Left cardiac atrium (tissue), 4 donors: ENCODE measurements at places on chromosomes 3 and 15. TPM values are rescaled to one million over a fixed set of nuclear protein-coding genes. Genes with fewer than 3 reads are reported as not detected.

GRCh38 chr3:72655131-72655551 lies 193.1 kb downstream of the SHQ1 start:
- DNase-seq: no peak

DNA sequence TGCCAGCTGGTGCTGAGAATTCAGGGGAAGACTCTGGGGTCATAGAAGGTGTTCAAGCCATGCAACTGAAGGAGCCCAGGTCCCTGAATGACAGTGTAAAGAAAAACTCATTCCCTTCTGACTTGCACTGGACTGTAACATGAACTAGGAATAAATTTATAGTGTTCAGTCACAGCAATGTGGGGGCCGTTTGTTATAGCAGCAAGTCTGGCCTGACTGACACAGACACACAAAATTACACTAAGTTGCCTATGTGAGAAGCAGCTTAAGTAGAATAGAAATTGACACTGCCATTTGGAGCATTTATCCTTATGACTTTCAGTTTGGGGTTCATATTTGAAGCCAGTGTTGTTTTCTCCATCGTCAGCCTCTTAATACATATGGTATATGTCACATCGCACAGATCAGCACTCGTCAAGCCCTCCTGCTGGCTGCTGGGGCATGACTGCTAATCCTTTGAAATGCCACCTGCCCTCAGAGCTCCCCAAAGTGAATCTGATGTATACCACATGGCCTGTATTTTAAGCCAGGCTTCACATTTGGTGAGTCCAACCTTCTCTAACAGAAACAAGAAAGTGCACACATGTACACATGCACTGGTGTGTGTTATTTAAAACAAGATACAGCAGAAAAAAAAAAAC lies 17.1 kb upstream of the HEG1 start:
- DNase-seq: no peak

- DNase-seq: no peak
Measured at GRCh38 chr15:83065431-83065830, 1.6 kb downstream of the BTBD1 start.

GRCh38 chr3:140552898-140553297 lies 125.0 kb upstream of the TRIM42 start:
- DNase-seq: no peak

DNA sequence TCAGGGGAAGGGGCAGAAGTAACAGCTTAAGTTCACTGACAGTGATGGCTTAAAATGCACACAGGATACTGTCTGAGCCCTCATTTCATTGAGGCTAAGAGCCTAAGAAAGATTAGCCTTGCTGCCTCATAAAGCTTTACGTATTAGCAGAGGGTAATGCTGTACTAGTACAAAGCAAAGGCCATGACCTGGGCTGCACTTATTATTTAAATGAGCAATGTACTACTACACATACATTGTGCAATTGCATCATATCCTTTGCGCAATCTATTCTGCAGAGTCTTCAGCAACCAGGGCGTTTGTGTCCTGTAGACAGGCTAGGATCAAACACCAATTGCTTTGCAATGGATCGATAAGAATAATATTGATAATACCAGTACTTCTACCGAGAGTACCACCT lies 221.8 kb downstream of the TPRG1 start:
- DNase-seq: no peak

P2RY14 gene
- 1.5 TPM for total RNA-seq

- DNase-seq: no peak
Measured at GRCh38 chr3:184004476-184004875, 13.2 kb downstream of the ABCC5 start.

GRCh38 chr3:113421082-113421481 lies 20.2 kb downstream of the CFAP44 start:
- DNase-seq: no peak

DNA sequence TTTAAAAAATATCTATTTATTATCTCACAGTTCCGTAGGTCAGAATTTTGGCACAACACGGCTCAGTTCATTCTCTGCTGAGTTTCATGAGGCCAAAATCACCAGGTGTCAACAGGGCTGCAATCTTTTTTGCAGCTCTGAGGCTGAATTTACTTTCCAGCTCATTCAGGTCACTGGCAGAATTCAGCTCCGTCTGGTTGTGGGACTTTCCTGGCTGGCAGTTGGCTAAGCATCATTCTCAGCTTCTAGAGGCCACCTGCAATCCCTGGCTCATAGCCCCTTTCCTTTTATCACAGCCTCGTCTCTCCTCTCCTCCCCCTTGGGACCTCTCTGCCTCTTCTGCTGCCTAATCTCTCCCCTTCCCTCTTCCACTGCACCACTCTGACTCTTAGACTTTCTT lies 174.0 kb upstream of the WNT5A start:
- DNase-seq: no peak

- no peak for DNase-seq
Measured at GRCh38 chr15:32857732-32858131, 139.9 kb downstream of the GREM1 start.

RBP2 gene
- total RNA-seq: not detected

GRCh38 chr3:120443626-120444123 lies 7.1 kb downstream of the FSTL1 start:
- DNase-seq: no peak

MYZAP gene
- 429 TPM for total RNA-seq

- no peak for DNase-seq
Measured at GRCh38 chr15:77617476-77618230, 15.1 kb downstream of the LINGO1 start.

DNA sequence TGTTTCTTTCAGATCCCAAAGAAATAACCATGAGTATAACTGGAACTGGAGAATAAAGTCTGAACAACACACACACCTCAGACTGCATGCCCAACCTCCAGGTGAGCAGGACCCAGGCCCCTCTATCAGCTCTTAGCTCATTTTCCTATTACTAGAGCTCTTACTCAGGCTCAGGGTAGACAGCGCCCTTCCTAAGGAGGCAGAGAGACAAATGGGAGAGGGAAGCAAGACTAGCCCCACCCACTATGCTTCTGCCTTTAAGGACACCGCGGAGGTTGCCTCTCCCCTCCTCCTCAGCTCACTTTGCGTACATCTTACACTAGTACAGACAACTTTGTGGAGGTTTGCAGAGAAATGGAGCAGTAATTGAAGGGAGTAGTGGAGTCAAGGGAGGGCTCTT lies 44.0 kb upstream of the GLCE start:
- no peak for DNase-seq
